ENCODE measurements at places on chromosomes 16 and 17.

DNA sequence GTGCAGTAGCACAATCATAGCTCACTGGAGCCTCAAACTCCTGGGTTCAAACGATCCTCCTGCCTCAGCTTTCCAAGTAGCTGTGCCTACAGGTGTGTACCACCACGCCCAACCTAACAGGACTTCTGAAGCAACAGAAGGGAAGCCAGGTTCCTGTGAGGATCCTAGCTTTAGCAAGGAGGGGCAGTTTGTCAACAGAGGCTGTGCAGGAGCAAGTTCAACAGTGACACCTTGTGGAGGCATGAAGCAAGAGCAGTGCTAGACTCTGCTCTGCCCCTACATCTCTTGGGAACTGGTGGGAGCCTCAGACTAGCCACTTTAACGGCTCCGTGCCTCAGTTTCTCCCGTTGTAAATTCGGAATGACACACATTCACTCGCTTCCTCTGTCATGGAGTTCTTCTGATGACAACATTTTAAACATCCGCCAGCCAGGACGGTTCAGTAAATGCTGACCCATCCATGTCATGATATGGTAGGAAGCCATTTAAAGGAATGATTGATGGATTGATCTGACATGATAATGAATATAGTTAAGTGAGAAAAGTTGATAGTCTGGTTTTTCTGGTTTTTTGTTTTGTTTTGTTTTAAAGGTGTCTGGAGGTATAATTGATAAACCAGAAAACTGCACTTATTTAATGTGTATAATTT lies 218.7 kb downstream of the MRTFB start:
- DNase-seq: no peak

- DNase-seq: no peak
Measured at GRCh38 chr17:71821511-71821910, 299.3 kb upstream of the SOX9 start.

DNA sequence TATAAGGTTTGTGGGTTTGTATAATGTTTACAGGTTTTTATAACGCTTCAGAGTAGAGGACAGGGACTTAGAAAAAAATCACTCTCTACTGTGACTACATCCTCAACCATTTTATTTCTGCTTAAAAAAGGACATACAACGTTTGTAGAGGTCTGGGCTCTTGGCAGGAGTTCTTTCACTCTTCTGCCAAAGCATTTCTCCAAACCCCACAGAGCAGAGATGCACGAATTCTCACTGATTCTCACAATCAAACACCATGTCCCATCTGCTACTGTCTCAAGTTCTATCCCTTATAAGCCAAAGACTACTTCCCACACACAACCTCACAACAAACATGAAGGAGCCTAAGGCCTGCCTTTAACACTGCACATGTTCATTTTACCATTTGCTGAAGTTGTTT lies 7.0 kb upstream of the ANKFY1 start:
- no peak for DNase-seq

GRCh38 chr16:55468352-55468990 lies 10.5 kb upstream of the MMP2 start:
- DNase-seq: no peak

GRCh38 chr16:65313936-65314626 lies 192.2 kb upstream of the CDH11 start:
- DNase-seq: no peak

GRCh38 chr17:27747462-27748359 lies 52.6 kb downstream of the NOS2 start:
- no peak for DNase-seq

- no peak for DNase-seq
Measured at GRCh38 chr17:3613124-3613523, 3.9 kb upstream of the TRPV1 start.

GRCh38 chr17:81132197-81132540 lies 33.1 kb upstream of the PVALEF start:
- DNase-seq: no peak

GRCh38 chr17:78019367-78019975 lies 61.0 kb downstream of the TNRC6C start:
- DNase-seq: no peak

DNA sequence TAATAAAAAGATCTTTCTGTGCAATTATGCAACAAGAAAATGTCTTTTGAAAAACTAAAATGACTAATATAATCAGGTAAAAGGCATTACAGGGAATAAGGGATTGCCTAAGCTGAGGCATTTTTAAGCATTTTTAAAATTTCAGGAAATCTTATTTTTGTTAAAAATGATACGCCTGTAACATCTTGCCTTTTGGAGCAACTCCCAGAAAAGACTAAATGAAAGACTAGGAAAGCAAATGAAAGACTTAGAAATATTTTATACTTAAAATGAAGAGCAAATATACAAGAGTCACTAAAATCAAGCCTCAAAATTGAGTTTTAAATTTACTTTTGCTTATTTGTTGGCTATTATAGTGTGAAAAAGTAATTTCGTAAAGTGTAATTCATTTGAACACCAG lies 55.8 kb downstream of the DUSP14 start:
- no peak for DNase-seq

- DNase-seq: no peak
Measured at GRCh38 chr17:38579934-38580333, 25.8 kb downstream of the SRCIN1 start.

DNA sequence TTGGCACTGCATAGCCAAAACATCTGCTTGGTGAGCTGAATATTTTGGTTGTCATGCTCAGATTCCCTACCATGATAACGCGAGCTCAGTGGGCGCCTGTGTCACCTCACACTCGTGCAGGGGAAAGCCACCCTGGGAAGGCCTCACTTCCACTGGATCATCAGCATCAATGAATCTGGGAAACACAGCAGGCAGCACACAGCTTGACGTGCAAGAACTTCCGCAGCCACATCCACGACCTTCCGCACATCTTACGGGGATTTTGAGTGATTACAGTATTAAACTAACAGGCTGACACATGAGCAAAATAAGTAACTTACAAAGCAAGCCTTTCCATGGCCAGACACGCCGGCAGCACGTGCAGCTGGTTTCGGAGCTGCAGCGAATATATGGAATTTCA lies 54.7 kb upstream of the FOXF1 start:
- no peak for DNase-seq

- DNase-seq: no peak
Measured at GRCh38 chr17:60598001-60598736, 1.8 kb upstream of the PPM1D start.

GRCh38 chr16:86244936-86245335 lies 265.4 kb upstream of the FOXF1 start:
- no peak for DNase-seq

- no peak for DNase-seq
Measured at GRCh38 chr16:84746231-84746630, 46.4 kb downstream of the USP10 start.

DNA sequence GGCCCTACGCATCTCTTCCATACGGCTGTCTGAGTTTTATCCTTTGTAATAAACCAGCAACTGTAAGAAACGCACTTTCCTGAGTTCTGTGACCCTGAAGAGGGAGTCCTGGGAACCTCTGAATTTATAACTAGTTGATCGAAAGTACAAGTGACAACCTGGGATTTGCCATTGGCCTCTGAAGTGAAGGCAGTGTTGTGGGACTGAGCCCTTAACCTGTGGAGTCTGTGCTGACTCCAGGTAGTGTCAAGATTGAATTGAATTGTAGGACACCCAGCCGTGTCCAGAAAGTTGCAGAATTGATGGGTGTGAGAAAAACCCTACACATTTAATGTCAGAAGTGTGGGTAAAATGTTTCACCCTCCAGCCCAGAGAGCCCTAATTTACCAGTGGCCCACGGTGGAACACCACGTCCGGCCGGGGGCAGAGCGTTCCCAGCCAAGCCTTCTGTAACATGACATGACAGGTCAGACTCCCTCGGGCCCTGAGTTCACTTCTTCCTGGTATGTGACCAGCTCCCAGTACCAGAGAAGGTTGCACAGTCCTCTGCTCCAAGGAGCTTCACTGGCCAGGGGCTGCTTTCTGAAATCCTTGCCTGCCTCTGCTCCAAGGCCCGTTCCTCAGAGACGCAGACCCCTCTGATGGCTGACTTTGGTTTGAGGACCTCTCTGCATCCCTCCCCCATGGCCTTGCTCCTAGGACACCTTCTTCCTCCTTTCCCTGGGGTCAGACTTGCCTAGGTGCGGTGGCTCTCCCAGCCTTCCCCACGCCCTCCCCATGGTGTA lies 1.5 kb downstream of the GAA start:
- DNase-seq: no peak

GRCh38 chr16:68951991-68952877 lies 108.9 kb downstream of the TANGO6 start:
- no peak for DNase-seq

DNA sequence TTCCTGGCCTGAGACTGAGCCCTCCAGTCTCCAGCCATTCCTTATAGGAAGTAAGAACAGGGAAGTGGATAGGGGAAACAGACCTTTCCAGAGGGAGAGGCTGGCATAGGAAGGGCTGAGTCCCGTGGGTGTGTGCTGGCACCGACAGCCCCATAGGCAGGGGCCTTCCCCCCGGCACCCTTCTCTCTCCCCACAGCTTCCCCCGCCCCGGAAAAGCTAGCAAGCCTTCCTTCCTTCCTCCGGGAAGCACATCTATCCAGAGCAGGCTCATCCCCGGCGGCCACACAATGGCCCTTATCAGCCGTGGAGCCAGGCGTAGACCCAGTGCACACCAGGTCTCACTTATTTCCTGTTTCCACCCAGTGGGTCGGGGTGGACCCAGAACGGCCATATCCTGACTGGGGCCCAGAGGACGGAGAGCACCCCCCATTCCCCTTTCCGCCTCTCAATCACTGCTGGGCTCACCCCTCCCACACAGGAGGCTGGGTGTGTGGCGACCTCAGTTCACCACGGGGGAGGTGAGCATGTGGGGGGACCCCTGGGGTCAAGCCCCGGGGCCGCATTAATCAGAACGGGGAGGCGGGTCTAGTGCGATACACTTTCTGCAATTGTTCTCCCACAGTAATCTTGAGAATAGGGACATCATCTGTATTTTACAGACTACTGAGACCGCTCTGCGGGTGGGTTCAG lies 950 bp upstream of the MYO1C start:
- DNase-seq: no peak

GRCh38 chr16:74650966-74651567 lies 15.6 kb downstream of the RFWD3 start:
- DNase-seq: no peak

DNA sequence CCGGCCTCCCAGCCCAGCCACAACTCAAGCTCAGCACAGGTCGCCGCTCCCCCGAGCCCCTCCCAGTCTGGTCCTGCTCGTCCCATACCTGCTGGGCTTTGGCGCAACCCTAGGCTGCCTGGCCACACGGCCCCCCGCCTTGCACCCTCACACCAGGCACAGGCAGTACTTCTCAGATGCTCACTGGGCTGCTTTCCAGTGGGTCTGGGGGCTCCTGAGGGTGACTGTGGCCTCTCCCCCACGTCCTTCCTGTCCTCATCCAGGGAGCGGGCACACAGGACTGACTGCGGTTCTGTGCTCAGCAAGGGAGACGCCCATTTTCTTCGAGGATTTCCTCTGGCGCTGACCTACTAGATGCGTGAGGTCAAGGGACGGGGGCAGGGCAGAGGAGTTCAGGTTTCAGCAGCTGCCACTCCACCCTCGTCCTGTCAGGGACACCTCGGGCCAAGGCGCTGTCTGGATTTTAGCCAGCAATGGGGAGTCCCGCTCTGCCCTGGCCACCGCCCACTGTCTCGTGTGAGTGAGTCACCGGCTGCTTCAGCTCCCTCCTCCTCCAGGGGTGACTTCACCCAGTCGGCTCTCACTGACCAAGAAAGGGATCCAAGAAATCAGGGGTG lies 115.8 kb downstream of the NPIPB11 start:
- DNase-seq: peak; percentile 39

DNA sequence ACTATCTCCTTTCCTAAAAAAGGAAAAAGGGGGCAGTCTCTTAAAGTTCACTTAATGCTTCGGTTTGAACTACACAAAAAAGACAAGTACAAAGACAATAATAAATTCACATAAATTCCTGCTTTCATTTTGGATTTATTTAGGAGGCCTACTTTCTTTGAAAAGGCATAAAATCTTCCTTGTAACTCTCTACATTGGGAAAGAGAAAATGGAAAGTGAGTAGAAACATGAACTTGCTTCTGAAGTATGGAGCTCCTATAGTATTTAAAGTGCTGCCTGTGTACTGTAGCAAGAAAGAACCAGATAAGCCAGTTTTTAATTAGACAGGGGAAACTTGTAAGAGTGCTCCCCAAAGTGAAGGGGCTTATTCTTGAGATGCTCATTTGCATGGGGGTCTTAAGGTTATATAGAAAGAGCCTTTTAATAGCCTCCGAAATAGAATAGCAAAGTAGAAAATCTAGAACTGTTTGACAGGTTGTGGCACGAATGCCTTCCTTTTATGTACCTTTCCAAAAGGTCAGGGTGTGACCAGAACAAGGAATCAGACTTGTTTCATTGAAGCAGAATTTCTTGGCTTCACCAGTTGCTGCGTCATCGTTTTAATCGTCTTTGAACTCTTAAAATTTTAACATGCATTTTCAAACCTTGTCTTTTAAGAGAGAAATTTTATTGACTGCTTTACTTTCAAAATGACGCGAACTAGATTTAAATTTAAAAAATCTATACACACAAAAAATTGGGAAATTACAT lies 12.9 kb downstream of the GAN start:
- no peak for DNase-seq

- DNase-seq: no peak
Measured at GRCh38 chr16:25013751-25014499, 1.2 kb downstream of the ARHGAP17 start.

GRCh38 chr17:4409659-4410058 lies 24.1 kb upstream of the SPNS3 start:
- no peak for DNase-seq

GRCh38 chr17:49180303-49180702 lies 30.1 kb downstream of the GNGT2 start:
- DNase-seq: peak; percentile 57

DNA sequence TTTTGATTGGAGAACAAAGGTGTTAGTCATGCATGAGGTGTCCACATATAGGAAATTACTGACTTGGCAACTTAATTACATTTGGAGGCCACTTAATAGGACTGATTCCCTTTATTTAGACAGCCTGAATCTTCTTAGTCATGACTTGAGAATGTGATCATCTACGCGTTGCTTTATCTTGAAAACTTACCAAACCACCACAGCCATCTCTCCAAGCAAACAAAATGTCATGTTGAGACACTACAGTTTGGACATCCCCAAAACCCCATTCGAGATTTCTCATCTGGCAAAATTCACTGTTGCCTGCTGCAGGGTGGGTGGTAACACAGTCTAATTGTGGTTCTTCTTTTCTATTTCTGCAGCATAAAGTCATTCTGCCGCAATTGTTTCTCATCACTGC lies 176.5 kb upstream of the CDH5 start:
- DNase-seq: no peak

GRCh38 chr17:57213180-57213825 lies 43.0 kb upstream of the MSI2 start:
- no peak for DNase-seq

GRCh38 chr17:16374146-16374938 lies 6.5 kb upstream of the UBB start:
- no peak for DNase-seq

- no peak for DNase-seq
Measured at GRCh38 chr16:66476328-66477027, 49.4 kb downstream of the BEAN1 start.
